ENCODE measurements at places on chromosomes 6 and 20.

DNA sequence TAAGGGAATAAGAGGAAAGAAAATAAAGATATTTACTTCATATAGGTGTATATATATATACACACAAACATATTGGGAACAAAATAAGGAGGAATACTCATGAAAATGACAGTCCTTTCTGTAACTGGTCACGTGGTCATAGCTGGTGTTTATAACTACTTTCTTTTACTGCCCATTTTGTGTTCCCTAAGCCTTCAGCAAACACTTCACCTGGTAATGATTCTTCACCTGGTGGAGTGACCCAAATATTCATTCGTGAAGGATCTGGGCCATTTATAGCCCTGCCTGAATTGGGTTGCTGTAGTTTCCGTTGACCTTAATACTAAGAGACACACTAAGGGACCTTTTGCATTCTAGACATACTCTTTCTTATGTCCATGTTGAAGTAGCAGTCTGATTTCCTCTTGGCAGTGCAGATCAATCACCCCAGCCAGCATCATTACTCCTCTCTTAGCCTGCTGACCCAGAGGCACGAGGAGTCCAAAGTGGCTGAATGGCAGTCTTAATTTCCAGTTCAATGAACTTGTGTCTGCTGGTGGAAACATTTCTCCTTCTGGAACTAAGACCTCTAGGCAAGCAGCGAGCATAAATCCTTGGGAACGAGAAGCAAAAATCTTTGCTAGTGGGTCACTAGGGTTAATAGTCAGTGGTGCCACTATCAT lies 39.9 kb upstream of the IYD start:
- DNase-seq = no peak

DNA sequence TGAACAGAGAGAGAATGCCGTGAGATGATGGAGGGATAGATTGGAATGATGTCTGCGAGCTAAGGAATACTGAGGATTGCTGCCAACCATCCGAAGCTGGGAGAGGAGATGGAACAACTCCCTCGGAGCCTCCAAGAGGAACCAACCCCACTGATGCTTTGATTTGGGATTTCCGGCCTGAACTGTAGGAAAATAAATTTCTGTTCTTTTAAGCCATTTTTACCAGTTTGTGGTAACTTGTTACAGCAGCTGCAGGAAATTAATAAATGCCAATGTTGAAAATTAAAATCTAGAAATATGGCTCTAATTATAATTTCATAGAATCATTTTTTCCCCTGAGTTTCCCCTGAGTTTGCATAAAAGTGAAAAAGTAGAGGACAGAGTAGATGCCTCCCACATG lies 14.1 kb downstream of the LRRN4 start:
- no peak for DNase-seq

GRCh38 chr6:164665328-164665727 lies 644.1 kb downstream of the C6orf118 start:
- DNase-seq = no peak

GRCh38 chr20:33490934-33491656 lies 1.2 kb downstream of the CBFA2T2 start:
- DNase-seq = no peak

DNA sequence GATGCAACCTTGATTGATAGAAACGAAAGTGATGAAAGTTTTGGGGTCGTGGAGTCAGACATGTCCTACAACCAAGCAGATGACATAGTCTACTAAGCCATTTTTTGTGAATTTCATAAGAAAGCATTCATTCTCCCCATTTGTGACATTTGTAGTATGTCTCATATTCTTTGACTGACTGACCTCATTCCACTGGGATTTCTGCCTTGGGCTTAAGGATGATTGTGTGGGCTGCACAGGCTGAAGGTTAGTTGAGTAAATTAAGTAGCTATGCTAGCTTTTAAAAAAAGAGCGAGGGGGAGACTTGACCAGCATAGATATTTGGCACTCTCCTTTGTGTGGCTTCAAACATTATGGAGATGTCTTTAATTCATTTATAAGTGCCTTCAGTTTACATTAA lies 28.9 kb downstream of the STMND1 start:
- DNase-seq = peak; percentile 20

- peak; percentile 26 for DNase-seq
Observed at GRCh38 chr6:158642097-158642601, 2.4 kb downstream of the DYNLT1 start.

- peak; percentile 68 for DNase-seq
Observed at GRCh38 chr20:37179683-37180524, 556 bp upstream of the MROH8 start.

Data from fibroblast of skin of back (primary cell).